Uterus (tissue), 4 donors: ENCODE measurements at places on chromosomes 1 and 21. TPM values are rescaled to one million over a fixed set of nuclear protein-coding genes. Genes with fewer than 3 reads are reported as not detected.

The NGF gene
- 1.3 TPM for total RNA-seq

DNA sequence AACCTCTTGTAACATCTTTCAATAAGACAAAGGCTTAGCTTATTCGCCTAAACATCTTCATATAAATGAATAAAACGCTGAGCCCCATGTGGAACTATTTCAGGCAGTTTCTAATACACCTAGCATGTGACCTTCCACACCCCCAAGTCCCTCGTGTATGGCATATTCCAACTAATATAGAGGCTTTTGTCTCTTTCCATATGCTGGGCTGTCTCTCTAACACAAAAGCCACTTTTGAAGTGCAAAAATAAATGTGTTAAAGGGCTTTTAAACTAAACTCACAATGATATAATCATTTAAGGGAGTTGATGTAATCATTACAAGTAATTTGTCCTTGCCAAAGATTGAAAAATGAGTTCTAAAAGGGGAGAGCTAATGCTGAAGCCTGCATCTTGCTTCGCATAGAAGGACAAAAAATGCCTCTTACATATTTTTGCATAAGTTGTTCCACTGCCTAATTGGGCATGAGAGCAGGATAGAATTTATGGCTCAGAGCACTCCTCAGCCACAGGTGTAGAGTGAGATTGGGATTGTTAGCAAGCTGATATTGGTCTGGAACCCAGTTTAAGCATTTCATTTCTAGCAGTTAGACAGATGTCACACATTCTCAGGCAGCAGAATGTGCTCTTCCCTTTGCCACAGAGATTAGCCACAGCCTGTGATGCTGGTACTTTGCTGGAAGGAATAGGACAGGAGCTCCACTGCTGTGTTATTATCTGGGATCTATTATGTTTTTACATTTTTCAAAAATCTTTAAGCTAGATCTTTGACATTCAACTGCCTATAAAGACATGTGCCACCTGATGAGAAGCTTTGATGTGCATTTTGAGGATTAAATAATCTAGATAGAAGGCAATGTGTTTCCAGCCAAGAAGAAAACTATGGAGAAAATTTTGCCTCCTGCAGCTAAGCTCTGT is 1044.4 kb downstream of the ADGRL2 start:
- DNase-seq, result no peak

GRCh38 chr1:8670371-8670818 is 147.0 kb downstream of the RERE start:
- DNase-seq, result no peak

DNA sequence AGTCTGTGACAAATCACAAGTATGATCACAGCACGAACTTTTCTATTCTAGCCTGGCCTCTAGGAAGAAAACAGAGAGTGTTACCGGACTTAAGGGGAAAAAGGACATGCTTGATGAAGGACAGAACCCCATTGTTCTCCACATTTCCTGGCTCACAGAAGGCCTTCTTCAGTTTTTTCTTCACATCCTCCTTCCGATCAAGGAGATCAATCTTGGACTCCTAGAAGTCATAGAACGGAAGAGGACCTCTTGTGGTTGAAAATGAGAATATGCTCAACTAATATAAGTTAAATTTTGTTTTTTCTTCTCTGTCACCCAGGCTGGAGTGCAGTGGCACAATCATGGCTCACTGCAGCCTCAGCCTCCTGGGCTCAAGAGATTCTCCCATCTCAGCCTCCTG is 30.3 kb downstream of the YARS1 start:
- no peak for DNase-seq

DNA sequence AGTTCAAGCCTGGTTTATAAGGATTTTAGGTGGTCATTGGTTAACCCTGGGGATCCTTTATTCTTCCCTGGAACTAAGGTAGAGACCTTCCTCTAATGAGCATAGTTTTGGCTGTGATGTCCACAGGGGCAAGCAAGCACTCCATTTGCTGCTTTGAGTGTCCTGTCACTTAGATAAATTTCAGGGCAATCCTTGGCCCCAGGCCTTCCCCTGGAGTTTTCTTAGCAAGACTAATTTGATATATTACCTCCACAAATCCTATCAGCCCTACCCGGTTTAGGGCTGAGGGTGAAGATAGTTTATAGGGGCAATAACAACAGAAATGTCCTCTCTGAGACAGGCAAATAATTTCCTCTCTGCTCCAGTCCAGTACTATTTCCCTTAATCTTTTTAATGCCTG is 166.6 kb downstream of the CYYR1 start:
- no peak for DNase-seq

DNA sequence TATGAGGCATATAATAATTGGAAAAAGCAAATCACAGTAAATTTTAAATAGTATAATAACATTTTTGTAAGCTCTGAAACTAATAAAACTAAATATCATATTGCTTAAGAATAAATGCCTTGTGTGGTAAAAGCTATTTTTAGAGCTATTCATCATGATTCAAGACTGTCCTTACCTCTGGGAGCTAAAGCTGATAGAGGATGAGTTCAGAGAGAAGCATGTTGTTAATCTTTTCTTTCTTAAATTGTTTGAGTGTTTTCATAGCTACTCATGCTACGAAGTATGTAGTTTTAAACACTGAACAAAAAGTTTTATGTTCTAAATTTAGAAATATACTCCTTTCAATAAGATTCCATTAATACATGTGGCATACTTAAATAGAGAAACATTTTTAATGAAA is 30.5 kb downstream of the IFI16 start:
- DNase-seq, result no peak

GRCh38 chr1:226608699-226609505 is 60.3 kb downstream of the STUM start:
- peak; percentile 70 for DNase-seq

DNA sequence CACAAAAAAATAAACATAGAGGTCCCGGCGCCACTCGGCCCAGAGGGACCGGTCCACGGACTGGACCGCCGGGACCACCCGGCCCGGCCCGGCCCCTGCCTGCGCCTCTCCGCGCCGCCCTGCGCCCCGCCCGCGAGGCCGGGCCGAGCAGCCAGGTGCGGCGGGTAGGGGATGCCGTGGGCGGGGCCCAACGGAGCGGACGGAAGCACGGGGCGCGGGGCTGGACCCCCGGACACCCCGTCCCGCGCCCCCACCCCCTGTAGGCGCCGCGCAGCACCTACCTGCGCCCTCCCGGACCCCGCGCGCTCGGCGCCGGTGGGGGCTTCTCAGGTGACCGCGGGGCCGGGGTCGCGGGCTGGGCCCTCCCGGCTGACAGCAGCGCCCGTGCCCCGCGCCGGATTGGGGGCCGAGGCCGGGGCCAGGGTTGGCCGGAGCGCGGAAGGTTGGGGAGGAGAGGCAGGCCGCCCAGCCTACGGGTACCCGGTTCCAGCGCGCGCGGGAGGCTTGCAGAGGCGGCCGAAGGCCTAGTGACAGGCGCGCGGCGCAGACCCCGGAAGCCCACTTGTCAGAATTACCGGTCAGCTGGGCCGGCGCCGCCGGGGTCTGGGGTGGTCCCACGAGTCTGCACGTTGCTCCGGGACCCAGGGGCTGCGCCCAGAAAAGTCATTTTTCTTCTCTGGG is 351.9 kb upstream of the CAMK1G start:
- DNase-seq, result no peak

The KCNT2 gene
- total RNA-seq, result 2.3 TPM

GRCh38 chr1:200738327-200738948 is at the start of gene CAMSAP2:
Gene CAMSAP2 (plus strand): TSS chr1:200738893. CDS start chr1:200739828, 935 bp downstream.
- peak; percentile 93 for DNase-seq

DNA sequence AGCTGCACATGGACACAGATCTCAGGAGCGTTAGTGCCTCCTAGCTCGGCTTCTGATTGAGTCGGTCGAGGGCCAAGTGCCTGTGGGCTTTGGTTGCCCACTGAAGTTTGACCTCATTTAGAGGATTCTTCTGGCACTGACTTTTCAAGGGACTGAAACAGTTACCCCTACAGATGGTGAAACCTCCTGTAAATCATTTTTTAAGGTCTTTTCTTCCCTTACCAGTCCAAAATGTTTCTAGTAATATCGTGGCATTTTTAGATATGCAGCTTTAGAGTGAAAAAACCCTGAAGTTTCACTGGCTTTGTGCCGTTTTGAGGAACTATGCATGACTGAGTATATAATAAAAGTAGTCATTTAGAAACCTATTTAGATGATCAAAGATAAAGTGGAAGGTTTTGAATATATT is 34.7 kb upstream of the L1TD1 start:
- DNase-seq, result no peak

The LRRN2 gene
- total RNA-seq, result 2.9 TPM

GRCh38 chr21:44817914-44818639 is at the start of gene SUMO3:
Gene SUMO3 (minus strand): TSS chr21:44818062. CDS start chr21:44817968, 94 bp downstream.
- peak; percentile 72 for DNase-seq

GRCh38 chr1:162627662-162628296 is 4.5 kb upstream of the DDR2 start:
- no peak for DNase-seq

DNA sequence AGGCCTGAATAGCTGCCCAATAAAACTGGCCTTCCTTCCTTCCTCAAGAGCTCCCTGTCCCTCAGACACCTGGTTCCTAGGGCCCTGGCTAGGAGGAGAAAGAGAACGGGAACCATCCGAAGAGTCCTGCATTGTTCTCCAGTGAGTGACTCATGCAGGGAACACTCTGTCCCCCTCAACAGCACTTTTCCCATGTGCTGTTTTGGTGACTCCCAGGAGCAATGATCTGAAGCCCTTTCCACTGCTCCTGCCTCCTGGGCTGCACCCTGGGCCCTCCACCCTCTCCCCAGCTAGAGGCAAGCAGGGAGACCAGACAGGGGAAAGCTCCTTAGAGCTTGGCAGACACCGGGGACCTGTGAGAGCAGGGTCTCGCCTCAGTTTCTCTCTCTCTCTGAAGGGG is 18.9 kb downstream of the TNNT2 start:
- DNase-seq, result no peak

The RIMS3 gene
- total RNA-seq, result 1.8 TPM

DNA sequence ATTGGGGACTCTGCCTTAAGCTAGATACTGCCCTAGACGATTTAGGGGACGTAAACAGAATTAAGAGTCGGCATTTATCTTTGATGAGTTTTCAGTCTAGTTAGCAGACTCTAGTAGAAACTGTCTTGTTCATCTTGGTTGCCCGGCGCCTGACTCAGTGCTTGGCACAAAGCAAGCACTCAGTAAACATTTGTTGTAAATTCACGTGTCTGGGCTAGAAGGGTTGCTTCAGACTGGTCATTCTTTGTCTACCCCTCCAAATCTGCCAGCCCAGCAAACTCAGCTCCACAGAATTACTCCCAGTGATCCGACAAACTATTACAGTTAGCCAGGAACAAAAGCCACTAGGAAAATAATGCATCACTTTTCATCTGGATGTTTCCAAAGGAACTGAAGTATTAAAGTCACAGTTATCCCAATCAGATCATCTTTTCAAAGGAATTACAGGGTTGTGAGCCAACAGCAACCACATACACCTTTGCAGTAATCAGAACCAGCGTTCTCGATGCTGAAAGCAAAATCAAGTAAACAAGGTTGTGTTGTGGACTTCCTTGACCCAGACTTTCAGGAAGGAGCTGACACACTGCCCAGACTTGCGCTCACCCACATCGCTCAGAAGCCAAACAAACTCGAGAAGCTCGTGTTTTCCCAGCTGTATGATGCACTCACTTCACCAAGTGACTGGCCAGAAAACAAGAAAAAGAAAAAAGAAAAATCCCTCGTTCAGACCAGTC is 66.5 kb upstream of the GADD45A start:
- peak; percentile 74 for DNase-seq

- no peak for DNase-seq
Measured at GRCh38 chr1:108050911-108051629, 86.1 kb upstream of the VAV3 start.

DNA sequence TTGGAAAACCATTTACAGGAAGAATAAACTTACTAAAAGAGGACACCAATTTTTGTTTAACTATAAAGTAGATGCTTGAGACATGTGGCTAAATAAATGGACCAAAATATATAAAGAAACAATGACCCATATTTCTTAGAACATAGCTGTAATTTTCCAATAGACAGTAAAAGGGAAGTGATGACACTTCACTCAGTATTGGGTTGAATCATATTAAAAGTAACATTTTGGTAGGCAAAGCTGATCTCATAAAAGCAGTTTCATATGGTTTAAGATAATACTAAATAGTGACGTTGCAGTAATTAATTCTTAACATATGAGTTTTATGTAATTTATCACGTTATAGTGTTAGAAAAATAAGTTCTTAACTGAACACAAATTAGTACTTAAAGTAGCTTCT is 308.9 kb upstream of the RUNX1 start:
- DNase-seq, result no peak

DNA sequence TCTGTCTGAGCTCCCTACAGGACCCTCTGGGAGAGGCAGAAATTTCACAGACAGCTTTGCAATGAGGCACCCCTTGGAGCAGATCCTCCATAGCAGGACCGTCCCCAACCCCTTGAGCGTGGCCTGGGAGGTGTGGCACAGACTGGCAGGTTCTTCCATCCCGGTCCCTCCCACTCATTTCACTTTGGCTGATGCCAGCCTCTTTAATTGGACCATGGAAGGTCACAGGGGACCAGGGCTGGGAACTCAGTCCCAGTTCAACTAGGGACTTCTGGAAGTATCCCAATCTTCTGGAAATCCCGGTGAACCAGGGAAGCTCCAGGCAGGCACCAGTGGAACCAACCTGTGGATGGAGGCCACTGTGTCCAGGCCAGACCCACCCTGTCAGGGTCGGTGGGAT is 83.7 kb downstream of the SPSB1 start:
- peak; percentile 52 for DNase-seq

GRCh38 chr1:212228591-212229119 is 56.6 kb upstream of the PPP2R5A start:
- no peak for DNase-seq

DNA sequence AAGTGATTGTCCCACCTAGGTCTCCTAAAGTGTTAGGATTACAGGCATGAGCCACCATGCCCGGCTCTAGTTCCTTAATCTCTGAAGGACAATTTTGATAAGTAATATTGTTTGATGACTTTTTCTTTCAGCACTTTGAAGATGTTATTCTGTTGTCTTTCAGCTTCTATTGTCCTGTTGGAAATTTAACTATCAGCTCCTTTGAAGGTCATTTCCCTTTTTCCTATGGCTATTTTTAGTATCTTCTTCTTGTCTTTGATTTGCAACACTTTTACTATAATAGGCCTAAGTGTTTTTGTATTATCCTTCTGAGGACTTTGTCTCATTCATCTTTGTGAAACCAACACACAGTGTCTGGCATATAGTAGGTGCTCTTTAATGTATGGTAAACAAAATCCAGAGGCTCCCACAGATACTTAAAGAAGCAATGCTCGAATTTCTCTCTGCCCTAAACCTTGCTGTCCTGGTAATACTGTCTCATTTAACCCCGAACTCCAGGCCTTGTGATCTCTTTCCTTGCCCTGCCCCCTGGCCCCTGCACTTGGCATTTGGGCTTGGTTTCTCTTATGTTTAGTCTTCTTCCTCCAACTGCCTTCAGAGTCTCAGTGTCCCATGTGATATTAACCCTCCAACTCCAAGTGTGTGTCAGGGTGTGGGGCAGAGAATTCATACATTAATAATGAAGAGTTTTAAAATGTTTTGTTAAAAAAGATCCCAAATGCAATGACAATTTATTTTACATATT is 19.0 kb upstream of the AGO1 start:
- DNase-seq, result no peak

The S100A9 gene
- total RNA-seq, result 69.7 TPM

The C1QTNF12 gene
- 3.1 TPM for total RNA-seq

DNA sequence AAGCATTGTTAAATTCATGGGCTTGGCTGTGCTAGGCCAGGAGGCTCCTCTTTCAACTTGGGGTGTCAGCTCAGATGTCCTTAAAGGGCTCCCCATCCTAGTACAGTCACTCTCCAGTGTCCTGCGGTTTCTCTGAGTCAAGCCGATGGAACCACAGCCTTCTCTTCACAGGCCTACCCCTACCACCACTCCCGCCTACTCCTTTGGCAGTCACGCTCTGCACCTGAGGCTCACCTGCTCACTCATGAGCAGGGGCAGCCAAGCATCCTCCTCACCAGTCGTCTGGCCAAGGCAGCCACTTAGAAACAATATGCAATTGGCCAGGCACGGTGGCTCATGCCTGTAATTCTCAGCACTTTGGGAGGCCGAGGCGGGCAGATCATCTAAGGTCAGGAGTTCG is 3.6 kb downstream of the ACOT7 start:
- no peak for DNase-seq
